Activated naive CD4-positive, alpha-beta T cell treated with anti-CD3 and anti-CD28 coated beads, Interleukin-2, amount 50 U/mL, for 16 hours (primary cell): ENCODE measurements at places on chromosomes 2 and 18.

DNA sequence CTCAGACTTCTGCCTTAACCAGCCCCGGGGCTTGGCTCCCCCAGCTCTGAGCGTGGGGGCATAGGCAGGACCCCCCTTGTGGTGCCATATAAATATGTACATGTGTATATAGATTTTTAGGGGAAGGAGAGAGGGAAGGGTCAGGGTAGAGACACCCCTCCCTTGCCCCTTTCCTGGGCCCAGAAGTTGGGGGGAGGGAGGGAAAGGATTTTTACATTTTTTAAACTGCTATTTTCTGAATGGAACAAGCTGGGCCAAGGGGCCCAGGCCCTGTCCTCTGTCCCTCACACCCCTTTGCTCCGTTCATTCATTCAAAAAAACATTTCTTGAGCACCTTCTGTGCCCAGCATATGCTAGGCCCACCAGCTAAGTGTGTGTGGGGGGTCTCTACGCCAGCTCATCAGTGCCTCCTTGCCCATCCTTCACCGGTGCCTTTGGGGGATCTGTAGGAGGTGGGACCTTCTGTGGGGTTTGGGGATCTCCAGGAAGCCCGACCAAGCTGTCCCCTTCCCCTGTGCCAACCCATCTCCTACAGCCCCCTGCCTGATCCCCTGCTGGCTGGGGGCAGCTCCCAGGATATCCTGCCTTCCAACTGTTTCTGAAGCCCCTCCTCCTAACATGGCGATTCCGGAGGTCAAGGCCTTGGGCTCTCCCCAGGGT lies 5.5 kb downstream of the CTDSP1 start:
- no peak for DNase-seq

GRCh38 chr2:9637330-9637729 lies 6.5 kb upstream of the YWHAQ start:
- DNase-seq, result no peak

DNA sequence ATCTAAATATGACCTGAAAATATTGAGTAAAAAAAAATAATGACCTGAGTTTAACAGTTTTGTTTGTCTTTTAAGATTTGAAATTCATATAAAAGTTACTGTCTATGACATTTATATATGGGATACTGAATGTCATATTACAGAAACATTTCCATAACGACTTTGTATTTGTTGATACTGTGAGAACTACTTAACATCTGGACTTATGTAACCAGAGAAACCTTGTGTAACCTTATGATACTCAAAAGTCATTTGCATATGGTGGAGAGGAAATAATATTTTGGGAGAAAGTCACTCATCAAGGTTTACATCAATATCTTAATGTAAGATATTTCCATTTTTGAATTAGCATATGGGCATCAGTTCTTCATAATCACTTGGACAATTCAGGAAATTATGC lies 12.6 kb downstream of the MFSD6 start:
- no peak for DNase-seq

DNA sequence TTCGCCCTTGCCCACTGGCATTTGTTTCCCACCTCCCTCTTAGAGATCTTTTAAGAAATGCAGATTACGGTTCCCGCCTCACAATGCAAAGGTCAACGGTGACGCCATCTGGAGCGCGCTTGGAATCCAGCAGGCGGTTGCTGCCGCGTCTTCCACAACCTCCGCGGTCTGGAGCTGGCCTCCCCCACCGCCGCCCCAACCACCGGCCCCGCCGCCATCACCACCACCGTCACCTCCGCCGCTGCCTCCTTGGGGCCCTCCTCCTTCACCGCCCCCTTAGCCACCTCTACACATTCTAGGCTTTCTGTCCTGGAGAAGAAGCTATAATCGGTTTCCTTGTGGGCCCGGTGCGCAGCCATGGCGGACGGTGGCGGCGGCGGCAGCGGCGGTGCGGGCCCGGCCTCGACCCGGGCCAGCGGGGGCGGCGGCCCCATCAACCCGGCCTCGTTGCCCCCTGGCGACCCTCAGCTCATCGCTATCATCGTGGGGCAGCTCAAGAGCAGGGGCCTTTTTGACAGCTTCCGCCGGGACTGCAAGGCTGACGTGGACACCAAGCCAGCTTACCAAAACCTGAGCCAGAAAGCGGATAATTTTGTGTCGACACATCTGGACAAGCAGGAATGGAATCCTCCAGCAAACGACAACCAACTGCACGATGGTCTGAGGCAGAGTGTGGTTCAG lies at the start of gene BOD1L2:
Gene BOD1L2 (plus strand): TSS at position 132 of the 681 bp plus-strand sequence. CDS start 226 bp downstream, at position 358.
- no peak for DNase-seq

- DNase-seq, result no peak
Observed at GRCh38 chr2:58896638-58897037, 655.5 kb upstream of the FANCL start.
